Hepatocyte (in vitro differentiated cells): ENCODE measurements at places on chromosomes 6 and 20. TPM values are rescaled to one million over a fixed set of nuclear protein-coding genes. Genes with fewer than 3 reads are reported as not detected.
A peak's percentile ranks its signal among the peaks of the same experiment; 100 is the strongest.

GRCh38 chr20:46539113-46539512, 11.3 kb downstream of the OCSTAMP start:
- H3K4me1 ChIP-seq: no peaks in the 10 kb centered on the region
- no peak overlapping the region for H3K27ac ChIP-seq
- H3K4me3 ChIP-seq: no peak overlapping the region
- DNase-seq: no peak
- no peaks in the 10 kb centered on the region for H3K36me3 ChIP-seq
- H3K27me3 ChIP-seq: peaks cover 5% of the 10 kb centered on the region

LEMD2 gene
- 38.1 and 41.5 TPM in 2 replicates for total RNA-seq

DNA sequence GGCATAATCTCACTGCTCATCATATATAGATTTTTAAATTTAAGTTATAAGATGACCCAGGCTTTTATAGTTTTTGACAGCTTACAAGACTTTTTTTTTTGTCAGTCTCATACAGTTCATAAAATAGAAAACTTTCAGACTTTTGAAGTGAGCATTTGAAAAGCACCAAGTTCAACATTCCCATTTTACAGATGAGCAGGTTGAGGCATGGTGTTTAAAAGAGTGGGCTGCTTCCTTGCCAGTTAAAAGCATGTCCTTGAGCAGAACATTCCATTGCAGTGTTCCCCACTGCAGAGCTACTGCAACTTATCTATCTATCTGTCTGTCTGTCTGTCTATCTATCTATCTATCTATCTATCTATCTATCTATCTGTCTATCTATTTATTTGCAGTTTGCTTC, 86.8 kb downstream of the GFRA4 start:
- no peaks in the 10 kb centered on the region for H3K4me1 ChIP-seq
- no peaks in the 10 kb centered on the region for H3K36me3 ChIP-seq
- H3K27ac ChIP-seq: no peak overlapping the region
- no peak overlapping the region for H3K4me3 ChIP-seq
- no peak for DNase-seq
- H3K27me3 ChIP-seq: no peaks in the 10 kb centered on the region

RUNX2 gene
- total RNA-seq: 1.6 and 2.1 TPM in 2 replicates

DNA sequence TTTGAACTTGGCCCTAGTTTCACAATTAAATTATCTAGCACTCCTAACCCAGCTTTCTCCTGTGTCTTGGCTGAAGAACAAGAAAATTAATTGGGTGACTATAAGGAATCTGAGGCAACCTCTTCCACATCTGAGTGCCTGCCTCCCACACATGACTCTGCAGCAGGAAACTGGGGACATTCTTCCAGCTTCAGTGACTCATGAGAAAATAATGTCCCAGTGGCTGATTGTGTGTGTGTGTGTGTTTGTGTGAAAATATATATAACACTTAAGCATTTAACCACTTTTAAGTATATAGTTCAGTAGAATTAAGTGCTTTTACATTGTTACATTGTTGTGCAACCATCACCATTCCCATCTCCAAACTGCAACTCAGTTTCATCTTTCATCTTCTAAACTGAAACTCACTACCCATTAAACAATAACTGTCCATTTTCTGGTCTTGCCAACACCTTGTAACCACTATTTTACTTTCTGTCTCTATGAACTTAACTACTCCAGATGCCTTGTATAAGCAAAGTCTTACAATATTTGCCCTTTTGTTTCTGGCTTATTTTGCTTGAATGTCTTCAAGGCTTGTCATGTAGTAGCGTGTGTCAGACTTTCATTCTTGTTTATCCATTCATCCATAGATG, 8.7 kb downstream of the TRIM38 start:
- H3K36me3 ChIP-seq: peaks cover 6% of the 10 kb centered on the region
- H3K27ac ChIP-seq: peak overlapping the region; percentile 68
- H3K4me3 ChIP-seq: no peak overlapping the region
- no peaks in the 10 kb centered on the region for H3K27me3 ChIP-seq
